ENCODE measurements at places on chromosomes 11 and 22.

GRCh38 chr11:60515144-60515855 lies at the start of gene MS4A13:
MS4A13 (plus strand) TSS chr11:60515392; CDS start chr11:60518084, 2,692 bp downstream.
- no peak for DNase-seq

DNA sequence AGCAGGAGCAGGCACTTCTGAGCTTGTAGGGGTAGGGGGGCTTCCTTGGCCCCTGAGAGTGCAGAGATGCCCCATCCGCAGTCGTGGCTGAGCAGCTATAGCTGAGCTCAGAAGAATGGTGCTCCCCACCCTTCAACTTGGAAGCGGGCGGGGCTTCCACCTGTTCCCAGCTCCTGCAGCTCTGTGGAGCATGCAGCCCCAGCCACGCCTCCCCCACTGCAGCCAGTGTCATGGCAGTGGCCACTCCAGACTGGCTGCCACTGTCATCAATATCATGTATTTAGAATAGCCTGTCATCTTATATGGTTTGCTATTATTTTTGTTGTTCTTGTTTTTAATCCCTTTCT lies 213.1 kb downstream of the LRRC4C start:
- DNase-seq = no peak

DNA sequence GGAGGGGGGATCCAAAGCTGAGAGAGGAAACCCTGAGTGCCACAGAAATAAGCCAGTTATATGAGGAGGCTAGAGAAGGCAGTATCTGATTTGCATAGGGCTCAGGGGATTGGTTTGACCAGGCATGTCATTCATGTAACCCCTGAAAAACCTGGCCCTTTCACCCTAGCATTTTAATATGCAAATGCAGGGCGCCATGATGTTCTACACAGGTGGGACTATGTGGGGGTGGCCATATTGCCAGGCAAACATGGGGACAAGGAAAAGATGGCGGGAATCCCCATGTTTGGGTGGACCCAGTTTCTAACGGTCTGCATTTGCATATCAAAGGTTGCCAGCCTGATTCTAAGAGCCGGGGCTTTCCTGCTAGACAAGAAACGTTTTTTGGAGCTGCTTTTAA lies 27.2 kb downstream of the CSF2RB start:
- no peak for DNase-seq

GRCh38 chr22:27613099-27614005 lies 188.2 kb downstream of the MN1 start:
- no peak for DNase-seq

DNA sequence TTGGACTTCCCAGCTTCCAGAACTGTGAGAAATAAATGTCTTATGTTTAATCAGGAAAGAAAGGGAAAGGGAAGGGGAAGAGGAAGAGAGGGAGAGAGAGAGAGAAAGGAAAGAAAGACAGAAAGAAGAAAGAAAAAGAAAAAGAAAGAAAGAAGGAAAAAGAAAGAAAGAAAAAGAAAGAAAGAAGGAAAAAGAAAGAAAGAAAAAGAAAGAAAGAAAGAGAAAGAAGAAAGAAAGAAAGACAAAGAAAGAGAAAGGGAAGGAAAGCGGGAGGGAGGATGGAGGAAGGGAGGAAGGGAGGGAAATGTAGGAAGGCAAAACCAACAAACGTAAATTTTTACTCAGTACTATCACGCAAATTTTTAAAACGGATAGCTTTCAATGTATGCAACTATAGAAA lies 2281.8 kb downstream of the LRRC4C start:
- DNase-seq = no peak

DNA sequence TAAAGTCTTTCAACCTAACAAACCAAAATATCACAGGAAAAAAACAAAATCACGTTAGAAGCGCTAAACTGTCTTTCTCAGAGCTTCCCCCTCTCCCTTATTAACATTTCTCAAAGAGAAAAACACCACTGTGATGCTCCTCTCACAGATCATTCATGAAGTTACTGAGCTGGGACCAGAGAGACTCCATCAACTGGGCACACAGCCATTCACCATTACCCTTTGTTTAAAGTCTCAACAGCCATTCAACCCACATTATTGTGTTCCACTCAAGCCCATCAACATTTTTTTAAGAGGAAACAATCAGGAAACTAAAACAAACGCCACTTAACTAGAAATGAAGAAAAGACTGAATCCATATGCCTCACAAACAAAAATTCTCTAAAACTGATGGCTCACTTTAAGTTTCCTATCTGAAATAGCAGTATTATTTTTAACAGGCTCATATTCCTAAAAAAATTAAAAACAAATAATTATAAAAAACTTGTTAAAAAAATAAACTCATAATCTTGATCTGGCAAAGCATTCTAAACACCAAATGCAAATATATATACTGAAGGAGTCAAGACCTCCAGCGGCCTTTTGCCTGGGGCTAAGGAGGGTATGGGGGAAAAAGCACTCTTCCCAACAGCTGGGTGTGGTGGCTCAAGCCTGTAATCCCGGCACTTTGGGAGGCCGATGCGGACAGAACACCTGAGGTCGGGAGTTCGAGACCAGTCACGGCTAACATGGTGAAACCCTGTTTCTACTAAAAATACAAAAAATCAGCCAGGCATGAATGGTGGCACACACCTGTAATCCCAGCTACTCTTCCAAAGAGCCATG lies 14.0 kb downstream of the CELF1 start:
- DNase-seq = no peak

DNA sequence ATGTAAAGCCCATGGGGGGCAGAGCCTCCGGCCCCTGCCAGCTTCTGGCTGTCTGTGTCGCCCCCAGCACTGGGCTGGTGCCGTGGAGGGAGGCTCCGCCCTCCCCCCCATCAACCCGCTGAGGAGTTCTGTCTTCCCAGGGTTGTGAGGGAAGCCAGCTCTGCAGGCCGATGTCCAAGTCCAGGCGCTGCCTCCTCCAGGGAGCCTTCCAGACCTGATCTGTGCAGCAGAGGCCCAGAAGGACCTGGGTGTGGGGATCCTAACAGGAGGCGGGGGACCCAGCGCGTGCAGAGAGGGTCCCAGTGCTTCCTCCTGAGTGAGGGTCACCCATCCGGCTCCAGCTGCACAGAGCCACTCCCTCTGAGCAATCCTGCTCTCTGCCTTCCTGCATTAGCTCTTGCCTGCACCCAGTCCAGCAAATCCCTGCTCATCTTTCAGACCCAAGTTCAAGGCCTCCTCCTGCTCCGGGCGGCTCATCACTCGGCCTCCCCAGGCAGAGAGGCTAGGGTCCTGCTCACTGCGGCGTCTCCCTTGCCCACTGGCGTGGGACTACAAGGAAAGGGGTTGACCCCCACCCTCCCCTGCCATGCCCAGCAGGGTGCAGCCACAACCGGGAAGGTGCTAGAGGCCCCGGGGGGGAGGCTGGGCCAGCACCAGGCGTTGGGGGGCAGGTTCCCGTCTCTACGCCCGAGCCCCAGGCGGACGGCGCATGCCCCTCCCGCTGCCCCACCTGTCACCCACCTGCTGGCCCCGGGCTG lies 16.4 kb downstream of the PRR33 start:
- DNase-seq = peak; percentile 21

GRCh38 chr11:75981546-75981945 lies 166.5 kb downstream of the UVRAG start:
- DNase-seq = no peak

DNA sequence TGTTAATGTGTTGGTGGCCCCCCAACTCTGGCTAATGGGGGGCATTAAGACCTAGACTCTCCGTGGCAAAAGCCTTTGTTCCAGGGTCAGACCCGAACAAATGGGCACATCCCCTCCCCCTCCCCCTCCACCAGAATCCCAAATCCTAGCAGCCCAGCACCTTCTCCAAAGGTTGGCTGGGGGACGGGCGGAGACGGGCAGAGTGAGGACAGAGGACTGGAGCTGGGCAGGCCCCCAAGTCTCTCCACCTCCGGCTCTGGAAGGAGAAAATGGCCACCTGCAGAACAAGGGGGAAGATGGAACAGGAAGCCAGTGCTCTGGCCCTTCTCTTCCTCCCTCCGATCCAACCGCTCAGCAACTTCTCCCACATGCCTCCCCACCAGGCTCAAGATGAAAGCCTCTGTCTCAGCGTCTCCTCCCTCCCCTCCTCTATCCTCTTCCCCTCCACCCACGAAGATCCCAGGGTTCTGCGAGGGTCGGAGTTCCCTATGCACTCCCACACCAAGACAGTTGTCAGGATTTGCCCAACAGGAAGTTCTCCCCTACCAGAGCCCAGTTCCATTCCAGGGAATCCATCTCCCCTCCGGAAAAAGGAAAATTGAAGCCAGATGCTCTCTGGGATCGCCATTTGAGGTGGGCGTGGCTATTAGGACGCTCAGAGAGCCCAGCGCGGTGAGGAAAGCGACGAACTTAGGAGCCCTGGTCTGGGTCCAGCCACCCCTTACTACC lies 20.1 kb downstream of the ADA2 start:
- no peak for DNase-seq

GRCh38 chr22:17952273-17952801 lies 72.0 kb downstream of the MICAL3 start:
- no peak for DNase-seq

DNA sequence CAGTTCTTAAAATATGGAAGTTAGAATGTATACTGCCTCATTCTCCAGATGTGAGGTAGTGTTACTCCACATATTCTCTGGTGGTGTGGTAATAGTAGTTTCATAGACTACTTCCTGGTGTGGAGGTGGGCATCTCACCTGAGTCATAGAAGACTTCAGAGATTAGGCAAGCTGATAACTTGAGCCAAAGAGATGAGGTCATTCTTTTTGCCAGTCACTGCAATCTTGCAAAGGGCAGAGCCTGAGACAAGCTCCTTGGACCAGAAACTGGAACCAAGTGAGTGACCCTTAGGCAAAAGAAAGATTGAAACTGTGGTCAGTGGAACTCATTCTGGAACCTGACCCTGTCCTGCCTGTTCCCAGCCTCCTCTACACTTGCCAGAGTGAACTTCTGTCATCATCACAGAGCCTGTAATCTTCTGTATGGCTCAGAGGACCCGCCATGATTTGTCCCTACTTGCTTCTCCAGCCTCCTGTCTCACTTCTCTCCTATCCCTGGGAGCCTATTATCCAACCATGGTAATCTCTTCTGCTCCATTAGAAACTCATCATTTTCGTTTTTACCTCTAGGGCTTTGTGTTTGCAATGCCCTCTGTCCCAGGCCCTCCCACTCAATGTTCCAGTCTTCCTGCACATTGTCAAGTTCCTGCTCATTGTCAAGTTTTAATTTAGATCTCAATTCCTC lies 10.6 kb upstream of the CCDC83 start:
- DNase-seq = peak; percentile 95

- peak; percentile 42 for DNase-seq
Measured at GRCh38 chr11:102419181-102419580, 33.4 kb downstream of the TMEM123 start.

- no peak for DNase-seq
Measured at GRCh38 chr11:84720706-84721402, 906.3 kb downstream of the DLG2 start.

DNA sequence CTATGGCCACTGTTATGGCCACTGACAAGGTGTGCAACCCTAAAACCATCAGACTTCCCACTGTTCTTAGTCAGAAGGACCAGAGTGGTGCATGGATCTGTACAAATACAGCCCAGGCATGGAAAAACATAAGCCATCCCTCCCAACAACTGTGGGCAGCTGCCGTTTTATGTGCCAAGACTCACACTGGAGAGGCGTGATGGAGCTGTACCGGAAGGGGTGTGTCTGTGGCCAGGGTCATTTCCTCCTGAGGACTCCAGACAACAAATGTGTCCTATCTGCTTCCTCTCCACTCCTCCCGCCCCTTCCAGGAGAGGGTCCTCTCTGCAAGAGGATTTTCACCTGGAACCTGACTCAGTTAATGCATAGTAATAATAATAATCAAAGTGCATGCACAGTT lies 29.5 kb downstream of the KCNJ1 start:
- no peak for DNase-seq

DNA sequence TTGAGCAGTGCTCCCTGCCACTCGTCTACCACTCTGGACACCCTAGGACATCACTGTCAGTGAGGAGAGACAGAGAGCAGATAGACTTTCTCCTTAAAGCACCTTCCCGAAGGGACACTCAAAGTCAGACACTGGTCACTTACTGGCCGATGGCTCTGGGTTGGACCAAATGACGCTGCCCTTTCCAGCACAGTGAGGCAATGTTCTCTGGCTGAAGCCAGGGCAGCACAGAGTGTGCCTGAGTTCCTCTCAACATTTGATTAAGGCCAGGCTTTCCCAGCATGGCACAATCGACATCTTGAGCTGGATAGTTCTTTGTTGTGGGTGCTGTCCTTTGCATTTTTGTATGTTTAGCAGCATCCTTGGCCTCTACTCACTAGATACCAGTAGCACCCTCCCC lies 206.2 kb downstream of the CSNK2A3 start:
- DNase-seq = no peak

DNA sequence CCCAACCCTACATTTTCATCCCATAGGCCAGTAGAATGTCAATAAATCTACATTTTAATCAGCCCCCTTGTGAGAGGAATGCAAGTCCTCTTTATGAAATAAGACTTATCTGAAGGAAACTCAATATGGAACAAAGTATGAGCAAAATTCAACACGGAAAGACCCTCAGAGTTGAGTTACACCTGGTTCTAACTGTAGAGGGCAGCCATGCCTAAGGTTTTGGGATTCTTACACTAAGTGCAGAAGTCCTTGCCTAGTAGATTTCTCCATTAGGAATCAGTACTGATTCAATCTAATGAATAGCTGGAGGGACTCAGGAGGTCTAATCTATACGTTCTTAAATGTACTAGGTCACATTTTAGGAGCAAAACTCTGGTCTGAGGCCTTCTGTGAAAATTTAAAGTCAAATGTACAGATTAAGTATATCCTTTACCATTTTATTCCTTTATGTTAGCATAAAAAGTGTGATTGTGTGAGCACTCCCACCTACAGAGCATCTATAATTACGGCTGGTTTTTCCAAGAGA lies 904.5 kb downstream of the DLG2 start:
- no peak for DNase-seq

GRCh38 chr11:71447791-71448256 lies 369 bp downstream of the DHCR7 start:
- DNase-seq = no peak

DNA sequence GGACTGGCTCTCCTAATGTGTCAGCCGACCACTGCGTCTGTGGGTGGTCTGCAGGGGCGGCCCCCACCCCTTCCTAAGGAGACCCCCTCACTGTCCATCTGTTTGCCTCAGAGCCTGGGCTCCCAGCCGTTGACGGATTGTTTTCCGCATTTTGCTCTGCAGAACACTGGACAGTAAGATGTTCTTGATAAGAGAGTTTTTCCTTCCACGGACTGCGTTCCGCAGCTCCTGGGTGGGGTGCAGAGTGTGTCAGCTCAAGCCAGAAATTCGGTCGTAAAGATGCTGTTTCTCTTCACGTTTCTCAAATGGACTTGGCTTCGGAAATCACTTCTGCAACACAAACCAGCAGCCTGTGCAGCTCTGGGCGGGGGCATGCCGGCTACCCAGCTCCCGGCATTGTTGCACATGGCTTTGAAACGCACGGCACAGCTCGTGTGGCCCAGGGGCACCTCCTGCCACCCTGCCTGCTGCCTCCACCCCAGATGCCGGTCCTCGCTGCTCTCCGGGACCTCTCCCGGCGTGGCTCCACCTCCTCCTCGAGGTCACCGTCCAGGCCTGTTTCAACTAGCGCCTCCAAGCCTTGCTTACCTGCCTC lies 2.9 kb upstream of the MRGPRG start:
- no peak for DNase-seq

GRCh38 chr11:56889986-56890385 lies 98.7 kb upstream of the OR5AK2 start:
- peak; percentile 52 for DNase-seq

Data from foreskin keratinocyte (primary cell).